Stimulated activated CD8-positive, alpha-beta memory T cell treated with anti-CD3 and anti-CD28 coated beads, Interleukin-7, amount 100 ng/mL, for 1 hour (primary cell): ENCODE measurements at places on chromosomes 3 and 15.
A peak's percentile ranks its signal among the peaks of the same experiment; 100 is the strongest.

GRCh38 chr3:179546814-179547241 lies 15.9 kb upstream of the ACTL6A start:
- no peak for DNase-seq

GRCh38 chr15:89971592-89971997 lies 29.5 kb upstream of the ZNF710 start:
- DNase-seq = no peak

DNA sequence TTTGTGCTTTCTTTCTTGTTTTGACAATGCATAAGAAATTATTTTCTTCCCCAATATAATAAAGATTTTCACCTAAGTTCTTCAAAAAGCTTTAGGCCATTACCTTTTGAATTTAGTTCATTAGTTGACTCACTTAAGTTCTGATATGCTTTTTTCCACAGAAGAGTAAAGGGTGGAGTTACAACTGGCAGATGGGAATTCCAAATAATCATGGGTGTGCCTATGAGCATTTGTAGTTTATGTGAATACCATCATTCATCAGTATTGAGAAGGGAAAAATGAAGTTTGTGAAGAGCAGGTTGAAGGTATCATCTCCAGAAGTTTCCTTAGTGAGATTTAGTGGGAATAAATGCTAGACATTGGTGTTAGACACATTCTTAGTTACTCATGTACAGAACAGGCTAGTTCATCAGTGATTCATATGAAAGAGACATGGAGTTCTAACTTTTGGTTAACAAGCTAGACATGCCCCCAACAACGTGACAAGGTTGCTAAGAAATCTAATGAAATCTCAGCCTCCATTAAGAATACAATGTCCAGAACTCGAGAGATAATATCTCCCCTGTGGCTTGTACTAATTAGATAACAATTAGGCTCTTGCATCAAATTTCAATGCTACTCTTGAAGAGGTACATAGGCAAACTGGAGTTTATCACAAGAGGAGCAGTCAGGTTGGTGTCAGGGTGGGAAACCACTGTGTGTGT lies 16.9 kb upstream of the ALCAM start:
- DNase-seq = no peak

DNA sequence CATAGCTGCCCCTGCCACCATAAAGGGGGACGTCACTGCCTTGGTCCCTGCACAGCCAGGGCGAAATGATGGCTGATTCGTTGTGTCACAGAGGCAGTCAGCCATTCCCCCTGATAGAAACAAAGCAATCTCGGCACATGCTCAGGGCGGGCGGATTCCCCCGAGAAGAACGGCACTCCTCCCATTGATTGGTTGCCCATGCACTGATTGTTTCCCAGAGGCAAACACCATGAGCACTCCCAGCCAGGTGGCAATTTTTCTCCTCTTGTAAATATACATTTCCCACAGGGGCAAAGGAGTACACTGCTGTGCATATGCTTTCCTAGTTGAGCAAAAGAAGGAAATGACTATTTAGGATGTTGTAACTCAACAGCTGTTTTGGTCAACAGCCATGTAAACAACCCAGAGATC lies 56.5 kb downstream of the KY start:
- no peak for DNase-seq

GRCh38 chr15:101406036-101406435 lies 83.5 kb downstream of the PCSK6 start:
- no peak for DNase-seq

GRCh38 chr3:44772099-44772442 lies 10.5 kb downstream of the KIF15 start:
- no peak for DNase-seq

- no peak for DNase-seq
Measured at GRCh38 chr3:136209921-136210320, 13.8 kb upstream of the MSL2 start.

DNA sequence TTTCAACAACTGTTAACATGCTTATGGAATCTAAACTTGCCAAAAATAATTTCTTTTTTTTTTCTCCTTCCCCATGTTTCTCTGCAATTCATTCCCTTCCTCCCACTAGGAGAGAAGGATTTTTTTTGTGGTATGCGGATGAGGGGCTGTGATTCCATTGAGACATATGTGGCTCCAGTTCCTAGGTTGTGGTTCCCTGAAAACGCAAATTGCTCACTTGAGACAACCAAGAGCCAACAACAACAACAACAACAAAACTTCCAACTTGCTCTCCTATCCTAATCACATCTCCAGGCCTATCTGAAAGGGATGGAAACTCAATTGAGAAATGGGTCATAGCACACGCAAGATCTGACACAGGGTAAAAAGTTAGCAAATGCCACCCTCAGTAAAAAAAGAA lies 406.5 kb upstream of the TGFBR2 start:
- DNase-seq = no peak

GRCh38 chr3:29335943-29336342 lies 55.1 kb downstream of the RBMS3 start:
- no peak for DNase-seq

- DNase-seq = no peak
Measured at GRCh38 chr15:27723821-27724220, 375.3 kb downstream of the OCA2 start.

DNA sequence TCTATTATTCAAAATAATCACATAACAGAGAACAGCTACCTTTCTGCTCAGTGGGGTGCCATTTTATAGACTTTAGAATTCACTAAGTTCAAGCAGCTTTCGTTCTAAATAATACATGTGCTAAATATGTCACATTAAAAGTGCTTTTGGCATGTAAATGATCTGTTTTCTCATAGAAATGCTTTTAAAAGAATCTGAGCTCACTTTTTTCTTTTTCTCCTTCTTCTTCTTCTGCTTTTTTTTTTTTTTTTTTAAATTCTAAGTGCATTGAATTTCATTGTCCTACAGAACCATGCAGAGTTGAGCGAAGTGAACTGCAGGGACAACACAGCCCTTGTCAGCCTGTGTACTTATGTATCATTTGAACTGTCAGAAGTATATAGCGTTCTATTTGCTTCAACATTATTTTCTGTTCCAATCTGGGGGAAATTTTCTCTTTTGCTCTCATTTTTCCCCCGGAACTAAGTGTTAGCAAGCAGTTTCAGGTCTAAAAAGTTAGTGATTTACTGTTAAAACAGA lies 193.8 kb upstream of the TMCO5A start:
- DNase-seq = no peak

DNA sequence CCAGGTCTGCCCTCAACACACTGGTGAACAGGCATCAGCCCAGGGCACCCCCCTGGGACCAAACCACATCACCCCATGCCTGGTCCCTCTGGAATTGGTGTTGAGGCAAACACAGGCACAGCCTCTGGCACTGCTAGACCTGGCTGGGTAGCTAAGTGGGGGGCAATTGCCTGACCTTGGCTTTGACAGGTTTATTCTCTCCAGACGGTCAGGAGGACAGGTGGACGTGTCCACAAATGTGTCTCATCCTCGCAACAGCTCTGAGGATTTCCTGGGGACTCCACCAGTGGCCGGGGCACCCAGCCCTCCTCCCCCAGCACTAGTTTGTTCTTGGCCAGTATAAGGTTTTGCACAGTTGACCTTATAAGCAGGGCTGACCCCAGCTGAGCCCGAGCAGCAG lies 31.3 kb downstream of the TKT start:
- DNase-seq = no peak

DNA sequence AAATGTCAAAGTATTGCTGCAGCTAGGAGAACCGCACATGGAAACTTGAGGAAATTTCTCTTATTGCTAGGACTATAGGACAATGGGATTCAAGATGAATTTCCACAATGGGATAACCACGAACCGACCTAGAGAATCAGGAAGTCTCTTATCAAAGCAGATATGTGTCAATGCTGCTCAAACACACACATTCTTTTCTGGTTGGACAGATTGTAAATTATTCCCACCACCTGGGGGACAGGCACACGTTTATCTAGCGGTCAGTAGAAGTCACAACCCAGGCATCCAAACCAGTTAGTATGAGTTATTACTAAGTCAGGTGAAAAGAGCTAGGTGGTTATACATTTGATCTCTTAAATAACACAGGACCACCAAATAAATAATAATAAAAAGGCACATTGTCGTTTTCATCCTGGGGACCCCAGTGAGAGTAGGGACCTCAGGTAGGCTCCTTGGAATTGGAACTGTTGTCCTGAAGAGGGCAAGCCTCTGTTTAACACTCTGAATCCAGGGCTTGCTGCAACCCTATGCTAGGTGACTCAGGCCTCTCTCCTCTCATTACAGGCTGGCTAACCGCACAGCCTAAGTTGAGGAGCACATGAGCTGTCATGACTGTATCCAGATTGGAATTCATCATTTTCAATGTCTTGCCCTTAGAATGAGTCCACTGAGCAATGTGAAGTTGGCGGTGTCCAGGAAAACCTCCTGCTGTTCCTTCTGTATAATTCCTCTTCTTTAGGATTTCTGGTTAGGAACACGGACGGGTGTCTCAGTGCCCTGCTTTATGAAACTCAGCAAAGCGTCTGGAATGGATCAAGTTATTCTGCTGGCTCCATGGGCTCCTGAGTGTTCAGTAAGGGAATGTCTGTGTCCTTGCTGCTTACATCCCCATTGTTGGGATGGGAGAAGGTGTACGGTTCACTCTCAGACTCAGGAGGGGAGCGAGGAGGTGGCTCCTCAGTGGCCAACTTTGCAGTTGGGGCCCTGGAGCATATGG lies 59.0 kb downstream of the CLEC3B start:
- no peak for DNase-seq

GRCh38 chr15:68175526-68175925 lies 29.6 kb downstream of the CALML4 start:
- DNase-seq = no peak

- no peak for DNase-seq
Measured at GRCh38 chr3:110318108-110318507, 753.5 kb upstream of the NECTIN3 start.

GRCh38 chr15:75349851-75350588 lies 3.2 kb downstream of the NEIL1 start:
- DNase-seq = peak; percentile 52

DNA sequence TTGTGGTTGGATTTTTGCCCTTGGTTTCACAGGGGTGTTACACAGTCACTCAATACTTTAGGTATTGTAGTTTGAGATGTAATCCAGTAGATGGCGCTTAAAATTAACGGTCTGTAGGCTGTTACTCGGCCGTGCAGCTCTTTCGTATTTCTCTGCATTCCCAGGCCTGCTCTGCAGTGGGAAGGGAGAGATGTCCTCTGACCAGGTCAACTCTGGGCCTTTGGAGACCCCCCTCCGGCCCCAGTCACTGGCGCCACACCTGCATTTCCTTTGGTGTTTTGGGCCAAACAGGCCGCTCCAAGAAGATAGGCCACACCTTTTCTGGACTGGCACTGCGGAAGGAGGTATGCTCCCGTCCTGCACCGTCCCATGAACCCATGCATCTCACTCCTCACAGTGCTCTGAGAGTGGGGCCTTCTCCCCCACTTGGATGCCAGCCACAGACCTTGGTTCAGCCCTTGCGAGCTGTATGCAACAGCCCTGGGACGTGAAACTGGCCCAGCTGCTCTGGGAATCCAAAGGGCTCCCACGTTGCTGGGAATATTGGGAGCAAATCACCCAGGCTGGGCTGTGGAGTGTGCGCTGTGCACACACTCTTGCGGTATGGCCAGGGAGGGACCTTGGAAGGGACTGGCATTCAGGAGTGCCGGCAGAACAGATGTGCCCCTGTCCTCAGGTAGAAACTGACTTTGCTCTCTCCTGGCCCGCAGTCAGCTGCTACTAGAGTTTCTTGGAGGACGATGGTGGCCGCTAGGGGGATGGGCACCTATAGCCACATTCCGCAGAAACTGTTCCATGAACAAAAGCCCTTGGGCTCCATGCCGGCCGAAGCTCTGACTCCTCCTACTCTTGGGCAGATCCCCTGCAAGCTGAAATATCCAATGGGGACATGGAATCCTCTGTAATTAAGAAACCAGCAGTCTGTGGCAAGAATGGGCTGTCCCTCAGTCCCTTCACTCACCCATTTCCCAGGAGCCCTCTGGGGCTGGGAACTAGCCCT lies 410.5 kb upstream of the CADM2 start:
- no peak for DNase-seq

DNA sequence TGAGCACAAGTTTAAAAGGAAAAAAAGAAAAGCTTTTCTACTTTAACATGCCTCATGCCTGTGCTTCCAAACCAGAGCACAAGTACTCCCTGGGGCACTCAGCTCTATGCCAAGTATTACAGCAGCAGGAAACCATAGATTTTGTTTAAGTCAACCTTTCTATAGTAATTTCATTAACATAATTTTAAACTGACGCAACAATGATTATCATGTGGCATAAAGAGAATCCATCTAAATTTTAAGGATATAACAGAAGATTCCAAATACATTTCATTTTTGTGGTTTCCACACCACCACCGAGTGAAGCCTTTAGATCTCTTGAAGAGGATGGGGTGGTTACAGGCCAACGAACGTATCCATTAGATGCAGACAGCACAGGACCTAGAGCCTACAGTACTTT lies 112.1 kb downstream of the TNIK start:
- DNase-seq = no peak

- DNase-seq = peak; percentile 37
Measured at GRCh38 chr3:172666873-172667694, 43.8 kb downstream of the NCEH1 start.

GRCh38 chr3:148600440-148600839 lies 97.3 kb upstream of the AGTR1 start:
- no peak for DNase-seq

- no peak for DNase-seq
Measured at GRCh38 chr3:46965151-46965550, 11.4 kb downstream of the CCDC12 start.

DNA sequence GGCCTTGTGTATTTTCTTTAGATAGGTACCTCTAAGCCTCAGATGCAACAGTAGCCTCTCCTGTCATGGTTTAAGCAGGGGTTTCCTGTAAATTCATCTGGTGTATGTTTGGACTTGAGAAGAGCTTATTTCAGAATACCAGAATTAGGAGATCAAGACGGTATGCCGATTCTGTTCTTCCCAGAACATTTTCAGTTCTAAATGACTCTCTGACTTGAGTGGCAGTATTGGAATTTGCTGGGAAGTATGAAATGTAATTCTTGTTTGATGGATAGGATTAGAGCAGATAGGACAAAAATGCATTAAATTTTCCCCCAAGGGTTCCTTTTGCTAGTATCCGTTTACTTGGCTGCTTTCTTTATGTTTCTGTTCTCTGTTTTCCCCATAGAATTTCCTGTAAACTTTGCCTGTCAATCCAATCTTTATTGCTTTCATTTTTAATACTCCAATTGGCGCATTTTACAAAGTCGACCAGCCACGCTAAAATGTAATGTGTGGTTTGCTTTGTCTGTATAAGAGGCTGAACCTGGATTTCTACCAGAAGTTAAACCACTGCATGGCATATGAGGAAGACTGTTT lies 612.2 kb downstream of the RBMS3 start:
- no peak for DNase-seq

DNA sequence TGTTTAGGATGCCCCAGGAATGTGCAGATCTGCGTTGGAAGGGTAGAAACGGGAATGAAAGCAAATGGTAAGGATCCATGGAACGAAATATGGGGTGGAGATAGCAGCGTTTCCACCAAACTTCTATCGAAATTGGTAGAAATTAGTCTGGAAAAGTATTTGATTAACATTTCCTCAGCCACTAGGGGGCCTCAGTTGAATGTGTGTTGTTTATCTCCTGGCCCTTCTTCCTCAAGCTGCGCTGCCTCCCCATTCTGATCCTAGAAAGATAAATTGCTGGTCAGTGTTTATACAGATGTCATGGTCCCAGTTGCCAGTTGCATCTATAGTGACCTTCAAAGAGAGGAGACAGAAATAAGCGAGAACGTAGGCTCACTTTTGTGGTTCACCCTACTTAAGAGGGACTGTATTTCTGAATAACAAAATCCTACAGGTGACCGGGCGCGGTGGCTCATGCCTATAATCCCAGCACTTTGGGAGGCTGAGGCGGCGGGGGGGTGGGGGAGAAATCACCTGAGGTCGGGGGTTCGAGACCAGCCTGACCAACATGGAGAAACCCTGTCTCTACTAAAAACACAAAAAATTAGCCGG lies 457.1 kb downstream of the SQOR start:
- no peak for DNase-seq
